ENCODE measurements at places on chromosomes 6 and 20.
A peak's percentile ranks its signal among the peaks of the same experiment; 100 is the strongest.

DNA sequence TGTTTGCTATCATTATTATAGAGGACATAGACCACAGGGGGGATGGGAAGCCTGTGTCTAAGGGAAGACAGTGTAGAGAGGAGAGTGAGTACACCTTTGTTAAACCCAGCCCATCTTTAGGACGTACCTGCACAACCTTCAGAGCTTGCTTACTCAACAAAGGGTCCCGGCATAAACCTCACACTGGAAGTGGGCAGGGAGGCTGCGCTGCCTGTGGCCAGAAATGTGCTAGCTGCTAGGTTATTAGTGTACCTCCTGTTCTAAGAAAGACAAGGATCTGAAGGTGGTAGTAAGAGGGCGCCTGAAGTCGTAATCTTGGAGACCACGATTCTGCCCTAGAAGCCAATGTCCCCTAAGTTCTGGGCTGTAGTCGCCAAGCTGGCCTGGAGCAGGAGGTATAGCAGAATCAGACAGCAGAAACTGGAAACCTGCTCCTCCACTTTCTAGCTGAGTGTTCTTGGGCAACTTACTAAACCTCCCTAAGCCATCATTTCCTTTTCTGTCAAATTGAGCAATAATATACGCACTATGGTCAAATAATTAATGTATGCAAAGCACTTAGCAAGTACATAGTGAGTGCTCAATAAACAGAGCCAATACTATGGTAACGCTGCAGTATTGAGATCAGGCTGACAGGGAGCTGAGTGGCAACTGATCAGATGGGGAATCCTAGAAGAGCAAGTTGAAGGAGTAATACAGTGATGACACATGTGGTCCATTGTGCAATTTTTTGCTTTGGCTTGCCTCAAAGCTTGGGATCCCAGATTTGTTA, 16.8 kb upstream of the AKIRIN2 start:
- peak; percentile 41 for DNase-seq

DNA sequence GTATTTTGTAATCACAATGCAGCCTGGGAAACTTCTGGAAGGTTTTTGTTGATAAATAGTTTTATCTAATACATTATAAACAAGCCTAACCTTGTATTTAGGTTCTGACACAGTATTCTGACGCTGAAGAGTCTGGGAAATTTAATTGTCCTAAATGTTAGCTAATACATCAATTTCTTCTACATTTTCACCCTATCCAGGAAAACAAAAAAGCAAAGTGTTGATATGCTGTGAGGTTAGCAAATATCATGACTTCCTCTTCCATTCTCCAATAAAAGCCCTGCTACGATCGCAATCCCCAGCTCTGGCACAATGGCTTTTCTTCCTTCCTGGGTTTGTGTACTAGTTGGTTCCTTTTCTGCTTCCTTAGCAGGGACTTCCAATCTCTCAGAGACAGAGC, at the start of gene C6orf58:
Gene C6orf58, plus strand, starts transcription at position 301 of the 400 bp plus-strand sequence. Its CDS starts 12 bp downstream, at position 313.
- DNase-seq, result no peak

DNA sequence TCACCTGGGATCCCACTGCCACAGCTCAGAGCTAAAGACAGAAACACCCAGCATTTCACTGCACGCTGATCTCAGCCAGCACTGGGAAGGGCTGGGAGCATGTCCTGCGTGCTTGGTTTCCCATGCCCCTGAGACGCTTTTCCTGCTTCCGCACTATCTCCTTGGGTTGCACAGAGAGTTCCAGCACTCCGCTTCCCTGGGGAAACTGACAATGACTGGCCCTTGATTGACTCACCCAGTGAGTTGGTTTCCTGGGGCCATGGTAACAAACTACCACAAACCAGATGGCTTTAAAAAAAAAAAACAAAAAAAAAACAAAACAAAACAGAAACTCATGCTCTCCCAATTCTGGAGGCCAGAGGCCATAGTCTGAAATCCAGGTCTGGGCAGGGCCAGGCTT, 14.8 kb upstream of the MAS1L start:
- no peak for DNase-seq

DNA sequence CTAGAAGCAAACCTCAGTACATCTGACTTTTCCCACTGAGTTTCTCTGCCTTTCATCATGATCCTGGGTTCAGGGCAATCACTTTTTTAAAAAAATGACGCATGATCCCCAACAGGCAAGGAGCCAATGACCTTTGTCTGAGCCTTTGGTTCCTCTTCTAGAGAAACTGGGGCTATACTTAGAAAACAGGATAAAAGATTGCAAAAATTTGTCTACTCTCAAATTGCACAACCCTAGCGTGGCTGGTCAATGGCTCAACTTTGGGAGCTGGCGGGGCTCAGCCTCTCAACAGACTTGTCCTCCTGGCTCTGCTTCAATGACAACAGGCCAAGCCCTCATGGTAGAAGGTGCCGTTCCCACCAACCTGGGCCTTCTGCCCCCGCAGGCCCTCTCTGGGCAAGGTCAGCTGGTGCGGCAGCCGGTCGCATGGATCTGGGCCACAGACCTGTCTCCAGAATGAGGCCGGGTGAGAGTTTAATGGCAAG, 48.7 kb downstream of the PDYN start:
- no peak for DNase-seq

DNA sequence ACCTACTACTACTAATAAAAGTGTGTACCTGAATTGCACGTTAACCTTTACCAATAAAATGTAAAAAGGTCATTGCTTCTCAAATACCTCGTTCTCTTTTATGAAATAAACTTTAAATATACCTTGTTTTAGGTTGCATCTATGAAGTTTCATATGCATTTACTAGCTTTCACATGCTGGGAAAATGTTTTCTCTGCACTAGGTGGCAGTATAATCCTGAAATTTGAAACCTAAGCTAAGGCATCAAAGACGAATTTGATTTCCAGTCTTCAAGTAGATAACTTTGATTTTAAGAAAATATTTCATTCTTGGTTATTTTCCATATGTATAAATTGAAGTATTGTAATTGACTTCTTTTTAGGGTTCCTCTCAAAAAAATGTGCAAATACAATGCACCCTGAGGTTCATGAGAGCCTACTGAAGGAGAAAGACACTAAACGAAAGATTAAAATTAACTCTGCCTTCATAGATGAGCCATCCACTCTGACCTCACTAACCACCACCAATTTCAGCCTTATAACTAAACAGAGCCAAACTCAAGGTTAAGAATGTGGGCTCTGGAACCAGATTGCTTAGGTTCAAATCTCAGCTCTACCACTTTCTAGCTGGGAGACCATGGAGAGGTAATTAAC, 7.3 kb upstream of the COL9A1 start:
- no peak for DNase-seq

- DNase-seq, result no peak
Measured at GRCh38 chr6:157393669-157394327, 12.8 kb downstream of the ZDHHC14 start.

GRCh38 chr6:169450097-169450496, 196.5 kb upstream of the THBS2 start:
- DNase-seq, result no peak

DNA sequence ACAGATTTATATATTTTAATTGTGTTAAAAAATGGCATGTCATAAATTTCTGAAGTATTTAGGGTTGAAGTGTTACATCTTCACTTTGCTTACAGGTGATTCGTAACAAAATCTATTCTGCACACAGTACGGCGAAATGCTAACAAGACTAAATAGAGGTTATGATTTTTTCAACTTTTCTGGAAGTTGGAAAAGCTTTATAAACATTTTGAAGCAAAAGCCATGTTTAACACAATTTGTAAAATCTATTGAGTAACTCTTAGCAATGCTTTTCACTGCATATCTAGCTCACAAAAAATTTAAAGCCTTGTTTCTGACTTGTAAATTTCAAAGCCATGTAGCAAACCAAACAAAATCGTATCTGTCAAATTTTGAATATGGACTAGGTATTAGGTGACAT, 3.3 kb downstream of the STX16 start:
- DNase-seq, result no peak

DNA sequence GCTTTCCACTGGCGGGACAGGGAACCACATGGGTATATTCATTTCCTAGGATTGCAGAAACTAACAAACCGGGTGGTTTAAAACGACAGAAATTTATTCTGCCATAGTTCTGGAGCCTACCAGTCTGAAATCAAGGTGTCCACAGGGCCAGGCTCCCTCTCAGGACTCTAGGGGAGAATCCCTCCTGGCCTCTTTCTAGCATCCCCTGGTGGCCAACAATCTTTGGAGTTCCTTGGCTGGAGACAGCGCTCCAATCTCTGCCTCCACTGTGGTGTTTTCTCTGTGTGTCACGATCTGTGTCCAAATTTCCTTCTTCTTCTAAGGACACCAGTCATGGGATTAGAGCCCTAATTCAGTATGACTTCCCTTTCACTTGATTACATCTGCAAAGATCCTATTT, 95.0 kb downstream of the SCML4 start:
- DNase-seq, result no peak

DNA sequence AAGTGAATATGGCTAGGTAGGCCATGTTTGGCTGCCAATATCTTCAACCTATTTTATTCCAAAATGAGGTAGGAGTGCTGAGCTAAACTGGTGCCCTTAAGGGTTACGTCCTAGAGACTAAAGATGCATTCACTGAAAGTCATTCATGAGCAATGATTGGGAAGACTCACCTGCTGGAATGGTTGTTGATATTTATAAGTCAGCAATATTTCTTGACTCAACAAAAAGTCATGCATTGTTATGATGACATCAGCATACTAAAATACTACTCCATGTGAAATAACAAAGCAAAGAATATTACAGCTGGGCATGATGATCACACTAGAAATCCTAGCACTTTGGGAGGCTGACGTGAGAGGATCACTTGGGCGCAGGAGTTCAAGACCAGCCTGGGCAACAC, 17.6 kb upstream of the NUP153 start:
- DNase-seq, result no peak

GRCh38 chr6:106247293-106247692, 78.3 kb downstream of the ATG5 start:
- DNase-seq, result no peak

DNA sequence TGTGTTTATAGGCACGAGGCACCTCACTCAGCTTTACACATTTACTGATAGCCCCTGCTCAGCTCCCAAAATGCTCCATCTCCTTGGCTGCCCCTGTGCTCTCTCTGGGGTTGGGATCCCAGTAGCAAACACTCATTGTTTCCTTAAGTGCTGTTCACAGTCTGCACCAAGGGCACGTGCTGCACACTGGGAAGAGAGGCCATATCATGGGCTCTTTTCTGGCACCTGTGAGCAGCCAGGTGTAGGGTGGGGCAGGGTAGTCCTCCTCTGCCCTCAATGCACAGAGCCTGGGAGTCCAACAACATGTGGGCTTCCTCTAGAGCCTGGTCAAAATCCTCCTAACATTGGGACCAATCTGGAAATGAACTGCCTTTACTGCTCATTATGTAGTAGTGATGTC, 67.9 kb downstream of the BANF2 start:
- DNase-seq, result no peak

- DNase-seq, result no peak
Measured at GRCh38 chr20:17852323-17852722, 116.3 kb downstream of the SNX5 start.

DNA sequence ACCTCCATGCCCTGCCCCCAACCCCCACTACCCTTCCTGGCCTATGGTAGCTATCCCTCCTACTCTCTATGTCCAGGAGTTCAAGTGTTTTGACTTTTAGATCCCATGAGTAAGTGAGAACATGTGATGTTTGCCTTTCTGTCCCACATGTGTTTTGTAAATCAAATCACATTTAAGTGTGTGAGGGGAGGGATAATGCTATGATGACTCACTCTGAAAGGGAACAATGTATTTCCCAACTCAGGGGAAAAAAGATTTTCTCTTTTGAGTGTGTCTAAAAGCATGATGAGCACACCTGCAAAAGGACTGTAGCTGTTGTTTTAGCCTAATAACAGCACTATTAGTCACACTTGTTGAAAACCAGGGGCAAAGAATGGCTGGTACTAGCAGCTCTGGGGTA, 193.7 kb downstream of the GJA10 start:
- DNase-seq, result no peak

DNA sequence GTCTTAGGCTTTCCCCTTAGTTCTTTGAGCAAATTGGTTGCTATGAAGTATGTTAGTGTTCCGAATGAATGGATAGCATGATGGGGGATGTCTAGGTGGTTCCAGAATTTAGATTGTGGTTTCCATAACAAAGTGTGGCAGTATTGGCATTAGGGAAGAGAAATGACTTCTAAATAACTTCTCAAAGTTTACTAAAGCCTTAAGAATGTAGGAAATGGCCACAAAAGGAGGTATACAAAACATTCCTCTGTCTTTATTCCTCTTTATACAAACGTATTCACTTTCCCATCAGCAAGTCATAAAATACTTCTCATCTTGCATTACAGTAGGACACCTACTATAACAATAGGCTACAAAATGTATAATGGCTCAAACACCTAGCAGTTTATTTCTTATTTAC, 279.6 kb downstream of the ESR1 start:
- DNase-seq, result no peak

DNA sequence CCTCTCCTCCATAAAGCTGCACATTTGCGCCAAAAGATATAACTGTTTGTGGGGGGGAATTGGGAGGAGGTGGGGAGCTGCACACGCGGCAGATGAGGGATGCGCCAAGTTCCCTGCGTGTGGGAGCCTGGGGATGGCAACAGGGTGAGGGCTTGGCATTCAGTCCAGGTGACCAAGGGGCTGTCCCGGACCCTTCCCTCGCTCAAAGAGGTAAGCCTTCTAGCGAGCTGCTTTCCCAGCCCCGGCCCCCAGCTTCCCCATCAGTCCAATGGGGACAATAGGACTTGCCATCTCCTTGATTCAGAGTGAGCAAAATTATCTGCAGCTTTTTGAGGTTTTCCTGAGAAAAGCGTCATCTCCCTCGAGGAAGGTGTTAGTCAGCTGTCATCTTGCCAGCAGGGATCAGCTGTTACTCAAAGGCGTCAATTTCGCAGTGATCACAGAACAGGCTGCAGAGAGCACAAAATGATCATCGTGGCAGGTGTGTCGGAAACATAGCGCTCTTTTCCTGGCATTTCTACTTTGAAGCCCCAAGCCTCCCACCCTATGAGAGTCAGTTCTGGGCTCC, 21.3 kb downstream of the ZNF831 start:
- DNase-seq, result no peak

DNA sequence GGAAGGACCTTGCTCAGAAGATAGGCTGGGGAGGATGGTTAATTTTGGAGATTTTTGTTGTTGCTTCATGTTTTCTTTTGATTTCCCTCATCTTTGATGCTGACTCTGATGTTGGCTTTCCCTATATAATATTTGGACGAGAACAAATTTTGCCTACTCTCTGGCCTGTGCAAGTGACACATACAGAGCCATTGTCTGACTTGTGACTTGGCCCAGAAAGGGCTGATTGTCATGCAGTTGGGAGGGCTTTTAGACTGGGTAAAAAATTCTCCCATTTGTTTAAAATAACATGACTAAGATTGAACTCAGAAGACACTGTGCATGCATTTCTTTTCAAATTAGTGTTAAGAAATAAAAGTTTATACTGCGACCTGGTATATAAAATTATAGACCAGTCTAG, 98.6 kb upstream of the SUPT3H start:
- no peak for DNase-seq

Measured in T-helper 1 cell (primary cell).